ENCODE measurements at places on chromosomes 11 and 22.

DNA sequence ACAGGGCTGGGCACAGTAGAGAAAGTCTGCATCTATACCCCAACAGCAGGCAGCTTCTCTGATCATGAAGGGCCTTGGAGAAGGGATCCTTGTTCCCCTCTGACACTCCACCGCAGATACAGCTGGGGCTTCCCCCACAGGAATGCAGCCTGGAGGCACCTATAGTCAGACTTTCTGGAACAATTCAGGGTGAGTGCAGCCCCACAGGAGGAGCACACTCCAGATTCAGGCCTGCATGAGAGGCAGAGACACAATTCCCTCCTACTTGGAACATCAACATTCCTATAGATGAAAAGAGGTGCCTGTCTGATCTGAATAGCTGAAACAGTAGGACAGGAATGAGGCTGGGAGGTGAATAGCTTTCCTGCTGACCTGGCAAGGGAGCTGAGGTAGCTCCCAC is 1298.0 kb upstream of the CNTN5 start:
- no peak for DNase-seq

DNA sequence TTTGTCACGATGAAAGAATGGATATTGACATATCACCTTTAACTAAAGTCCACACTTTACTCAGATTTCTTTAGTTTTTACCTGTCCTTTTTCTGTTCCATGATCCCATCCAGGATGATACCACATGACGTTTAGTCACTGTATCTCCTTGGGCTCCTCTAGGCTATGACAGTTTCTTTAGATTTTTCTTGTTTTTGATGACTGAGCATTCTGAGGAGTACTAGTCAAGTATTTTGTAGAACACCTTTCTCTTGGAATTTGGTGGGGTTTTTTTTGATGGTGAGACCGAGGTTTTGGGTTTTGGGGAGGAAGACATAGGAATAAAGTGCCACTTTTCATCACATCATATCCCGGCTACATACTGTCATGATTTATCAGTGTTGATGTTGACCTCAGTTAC is 4.0 kb downstream of the LDHAL6A start:
- DNase-seq = no peak

DNA sequence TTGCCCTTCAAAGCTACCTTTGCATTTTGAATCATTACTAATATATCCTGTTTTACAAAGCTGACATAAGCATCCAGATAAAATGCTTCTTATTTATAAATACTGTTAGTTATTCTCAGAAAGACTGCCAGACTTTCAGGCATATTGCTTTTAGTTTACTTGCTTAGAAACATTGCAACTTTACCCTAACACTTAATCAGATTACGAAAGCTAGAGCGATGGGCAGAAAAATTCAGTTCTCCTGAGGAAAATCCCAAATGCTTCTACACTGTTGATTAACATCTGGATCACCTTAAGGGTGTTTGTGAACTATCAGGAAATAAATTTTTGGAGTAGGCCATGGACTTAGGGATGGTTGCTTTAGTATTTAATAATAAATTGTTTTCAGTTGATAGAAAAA is 289.7 kb upstream of the MPPED2 start:
- DNase-seq = no peak

DNA sequence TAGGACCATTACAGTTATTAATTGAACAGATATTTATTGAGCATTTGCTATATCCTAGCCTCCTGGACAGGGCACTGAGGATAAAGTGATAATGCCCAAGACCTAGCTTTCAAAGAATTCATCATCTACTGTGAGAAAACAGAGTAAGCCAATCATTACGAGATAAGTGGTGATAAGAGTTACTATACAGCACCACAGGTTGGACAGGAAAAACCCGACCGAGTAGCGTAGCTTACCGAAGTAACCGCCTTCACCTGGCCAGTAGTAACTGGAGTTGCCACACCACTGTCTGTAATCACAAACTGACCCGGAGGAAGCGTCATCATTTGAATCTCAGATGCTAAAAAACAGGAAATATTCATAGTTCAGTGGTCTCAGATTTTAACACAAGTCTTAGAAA is 10.0 kb upstream of the NFRKB start:
- no peak for DNase-seq

DNA sequence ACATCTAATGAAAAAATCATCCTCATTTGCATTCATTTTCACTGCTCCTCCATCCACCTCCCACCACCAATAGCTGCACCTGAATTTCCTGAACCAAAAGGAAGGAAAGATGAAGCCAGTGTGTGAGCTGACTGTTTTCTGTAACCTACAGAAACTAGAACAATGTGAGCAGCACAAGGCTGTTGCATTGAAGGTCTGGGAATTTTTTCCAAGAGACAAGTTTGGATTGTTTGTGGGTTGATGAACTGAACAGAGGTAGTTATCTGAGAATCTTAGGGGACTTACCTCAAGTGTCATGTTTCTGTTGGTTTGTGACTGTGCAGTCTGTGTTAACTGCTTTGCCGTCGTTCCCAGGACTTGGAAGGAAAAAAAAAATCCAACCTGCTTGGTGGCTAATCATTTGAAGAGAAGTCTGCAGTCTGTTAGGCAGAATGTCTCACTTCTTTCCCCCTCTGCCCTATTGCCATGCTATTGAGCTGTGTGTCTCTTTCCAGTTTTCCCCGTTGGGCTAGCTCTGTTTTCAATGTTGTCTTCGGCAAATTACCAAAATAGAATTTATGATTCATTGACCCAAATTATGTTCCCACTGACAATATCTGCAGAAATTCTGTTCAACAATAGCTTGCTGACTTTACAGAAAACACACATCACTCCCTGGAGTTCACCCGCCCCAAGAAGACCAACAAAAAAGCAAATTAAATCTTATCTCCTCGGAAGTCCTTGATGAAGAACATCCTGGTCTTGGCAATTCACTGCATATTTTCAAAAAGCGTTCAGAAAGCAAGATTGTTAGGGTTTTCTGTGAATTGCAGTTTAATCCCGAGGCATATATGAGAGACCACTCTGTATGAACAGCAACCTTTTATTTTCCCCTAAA is 76.0 kb downstream of the SC5D start:
- no peak for DNase-seq

All from stimulated activated CD4-positive, alpha-beta T cell treated with anti-CD3 and anti-CD28 coated beads, Interleukin-4, amount 100 ng/mL, for 48 hours (primary cell).